Right lobe of liver (tissue), 6 donors: ENCODE measurements at places on chromosomes 3 and 15.

DNA sequence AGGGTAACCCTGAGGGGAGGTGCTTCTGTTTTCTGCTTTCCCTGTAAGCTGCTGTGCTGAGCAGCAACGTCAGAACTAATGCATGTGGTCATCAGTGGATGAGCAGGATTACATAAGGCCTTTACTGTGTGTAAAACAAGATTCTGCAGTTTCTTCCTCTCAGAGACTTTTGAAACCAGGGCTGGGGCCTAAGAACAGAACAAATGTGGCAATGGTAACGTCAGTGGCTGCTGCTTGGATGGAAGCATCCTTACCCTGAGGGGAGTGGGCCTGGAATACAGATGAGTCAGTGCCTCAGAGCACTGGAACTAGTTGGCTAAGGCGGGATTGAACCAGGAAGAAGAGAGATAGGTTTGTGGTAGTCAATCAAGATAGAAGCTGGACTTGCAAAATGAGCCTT lies 180.2 kb upstream of the KCNH8 start:
- DNase-seq = no peak

- no peak for DNase-seq
Measured at GRCh38 chr3:169505577-169506230, 157.8 kb downstream of the MECOM start.

DNA sequence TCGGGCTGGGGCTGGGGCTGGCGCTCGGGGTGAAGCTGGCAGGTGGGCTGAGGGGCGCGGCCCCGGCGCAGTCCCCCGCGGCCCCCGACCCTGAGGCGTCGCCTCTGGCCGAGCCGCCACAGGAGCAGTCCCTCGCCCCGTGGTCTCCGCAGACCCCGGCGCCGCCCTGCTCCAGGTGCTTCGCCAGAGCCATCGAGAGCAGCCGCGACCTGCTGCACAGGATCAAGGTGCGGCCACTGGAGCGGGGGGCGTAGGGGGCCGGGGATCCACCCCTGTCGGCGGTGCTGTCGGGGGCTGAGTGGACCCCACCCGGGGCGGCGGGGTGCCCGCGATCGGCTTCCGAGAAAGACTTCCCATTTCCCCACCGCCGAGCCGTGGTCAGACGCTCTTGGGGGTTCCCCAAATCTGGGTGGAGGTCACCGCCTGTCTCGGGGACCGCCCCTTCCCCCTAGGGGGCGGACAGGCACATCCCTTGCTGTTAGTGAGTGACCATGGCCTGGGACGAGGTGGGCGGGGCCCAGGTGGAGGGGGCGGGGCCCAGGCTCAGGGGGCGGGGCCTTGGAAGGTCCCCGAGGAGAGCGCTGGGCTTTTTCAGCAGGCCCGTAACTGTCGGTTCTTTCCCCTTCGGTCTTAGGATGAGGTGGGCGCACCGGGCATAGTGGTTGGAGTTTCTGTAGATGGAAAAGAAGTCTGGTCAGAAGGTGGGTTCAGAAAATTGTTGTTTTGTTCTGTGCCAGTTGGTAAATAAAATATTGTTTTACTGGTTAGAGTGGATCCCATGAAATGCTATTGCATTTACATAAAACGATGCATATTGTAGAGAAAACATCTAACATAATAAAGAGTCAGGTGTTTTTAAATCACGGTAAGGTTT lies 578 bp downstream of the LACTB start:
- peak; percentile 95 for DNase-seq

DNA sequence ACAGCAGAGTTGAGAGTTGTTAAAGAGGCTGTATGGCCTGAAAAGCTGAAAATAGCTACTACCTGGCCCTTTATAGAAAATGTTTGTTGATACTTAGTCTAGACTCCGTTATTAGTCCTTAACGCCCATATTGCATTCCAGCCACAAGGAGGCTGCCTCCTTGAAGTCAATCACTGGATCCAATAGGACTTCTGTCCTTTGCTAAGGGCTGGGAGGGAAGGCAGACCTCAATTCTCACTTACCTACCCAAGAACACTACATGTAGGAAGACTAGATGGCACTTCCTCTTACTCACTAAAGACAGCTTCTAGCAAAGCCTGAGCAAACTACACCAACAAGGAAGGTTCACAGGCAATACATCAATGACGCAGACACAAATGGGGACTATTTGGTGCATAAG lies 139.5 kb upstream of the HACD2 start:
- DNase-seq = no peak

GRCh38 chr3:125107363-125107762 lies 51.6 kb upstream of the HEG1 start:
- no peak for DNase-seq

DNA sequence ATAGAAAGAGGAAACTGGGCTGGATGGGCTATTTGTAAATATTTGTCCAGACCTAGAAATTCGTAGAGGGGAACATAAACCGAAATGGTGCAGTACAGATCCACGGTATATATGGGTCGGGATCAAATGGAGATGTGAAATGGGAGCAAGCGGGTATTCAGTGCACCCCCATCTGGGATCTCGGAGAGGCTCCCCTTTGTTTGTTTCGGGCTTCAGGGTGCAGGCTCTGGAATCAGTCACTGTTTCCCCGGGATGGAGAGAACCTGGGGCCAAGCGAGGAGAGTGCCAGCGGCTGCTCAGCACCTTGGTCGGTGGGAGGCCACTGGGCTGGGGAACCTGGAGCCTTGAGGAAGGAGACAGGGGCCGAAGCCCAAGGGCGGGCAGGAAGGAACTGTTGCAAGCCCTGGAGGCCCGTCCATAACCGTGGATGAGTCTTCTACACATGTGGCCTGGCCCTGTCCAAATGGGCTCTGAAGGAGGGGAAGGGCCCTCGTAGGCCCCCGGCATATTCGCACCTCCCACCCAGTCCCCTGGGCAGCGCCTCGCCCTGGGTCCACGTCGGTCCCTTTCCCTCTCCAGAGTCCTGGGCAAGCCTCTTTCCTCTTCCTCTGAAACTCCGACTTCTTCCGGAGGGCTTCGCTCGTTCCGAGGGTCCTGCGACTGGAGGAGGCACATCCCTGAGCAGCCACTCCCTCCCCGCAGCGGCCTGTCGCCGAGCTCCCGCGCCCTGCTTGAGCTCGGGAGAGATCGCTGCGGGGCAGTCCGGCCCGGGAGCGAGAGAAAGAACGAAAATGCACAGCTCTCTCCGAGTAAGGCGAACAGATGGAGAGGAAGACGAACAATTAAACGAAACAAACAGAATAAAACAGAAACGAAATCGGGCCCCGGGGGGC lies 3.0 kb downstream of the ISL2 start:
- DNase-seq = no peak

GRCh38 chr3:54138937-54139547 lies 16.7 kb downstream of the CACNA2D3 start:
- DNase-seq = no peak

DNA sequence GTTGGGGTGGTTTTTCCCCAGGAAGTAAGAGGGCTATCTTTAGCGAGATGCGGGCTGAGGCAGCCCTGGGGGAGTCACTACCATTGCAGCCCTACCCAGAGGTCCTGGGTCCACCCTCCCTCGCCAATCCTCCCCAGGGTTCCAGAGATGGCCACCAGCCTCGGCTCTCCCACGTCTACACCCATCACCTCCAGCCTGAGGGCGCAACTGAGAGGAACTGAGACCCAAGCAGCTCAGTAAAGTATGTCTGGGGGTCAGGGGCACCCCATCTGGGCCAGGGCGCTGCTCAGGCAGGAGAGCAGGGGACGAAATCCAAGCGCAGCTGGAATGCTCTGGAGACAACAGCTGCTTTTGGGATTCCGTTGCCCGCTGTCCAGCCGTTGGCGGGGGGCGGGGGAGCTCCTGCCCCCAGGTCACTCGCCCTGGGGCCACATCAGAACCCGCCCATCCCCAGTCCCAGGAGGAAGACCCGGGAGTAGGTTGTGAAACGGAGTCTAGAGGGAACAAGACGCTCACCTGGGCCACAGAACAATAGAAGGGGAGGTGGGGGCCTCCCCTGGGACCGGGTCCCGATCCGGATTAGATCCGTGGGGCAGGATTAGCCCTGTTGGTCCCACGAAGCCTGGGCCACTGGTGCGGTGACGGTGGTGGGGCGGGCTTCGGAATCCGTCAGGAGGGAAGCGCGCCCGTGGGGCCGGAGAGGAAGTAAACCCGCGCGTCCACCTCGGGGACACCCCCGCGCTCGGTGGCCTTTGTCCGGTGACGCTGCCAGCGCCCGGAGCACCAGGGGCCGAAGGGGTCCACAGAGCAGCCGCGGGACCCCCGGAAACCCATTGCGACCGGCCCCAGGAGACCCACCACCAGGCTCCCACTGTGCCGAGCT lies 1.4 kb upstream of the NDUFAF3 start:
- DNase-seq = peak; percentile 82

GRCh38 chr3:51588724-51589123 lies 50.2 kb downstream of the RAD54L2 start:
- DNase-seq = no peak

DNA sequence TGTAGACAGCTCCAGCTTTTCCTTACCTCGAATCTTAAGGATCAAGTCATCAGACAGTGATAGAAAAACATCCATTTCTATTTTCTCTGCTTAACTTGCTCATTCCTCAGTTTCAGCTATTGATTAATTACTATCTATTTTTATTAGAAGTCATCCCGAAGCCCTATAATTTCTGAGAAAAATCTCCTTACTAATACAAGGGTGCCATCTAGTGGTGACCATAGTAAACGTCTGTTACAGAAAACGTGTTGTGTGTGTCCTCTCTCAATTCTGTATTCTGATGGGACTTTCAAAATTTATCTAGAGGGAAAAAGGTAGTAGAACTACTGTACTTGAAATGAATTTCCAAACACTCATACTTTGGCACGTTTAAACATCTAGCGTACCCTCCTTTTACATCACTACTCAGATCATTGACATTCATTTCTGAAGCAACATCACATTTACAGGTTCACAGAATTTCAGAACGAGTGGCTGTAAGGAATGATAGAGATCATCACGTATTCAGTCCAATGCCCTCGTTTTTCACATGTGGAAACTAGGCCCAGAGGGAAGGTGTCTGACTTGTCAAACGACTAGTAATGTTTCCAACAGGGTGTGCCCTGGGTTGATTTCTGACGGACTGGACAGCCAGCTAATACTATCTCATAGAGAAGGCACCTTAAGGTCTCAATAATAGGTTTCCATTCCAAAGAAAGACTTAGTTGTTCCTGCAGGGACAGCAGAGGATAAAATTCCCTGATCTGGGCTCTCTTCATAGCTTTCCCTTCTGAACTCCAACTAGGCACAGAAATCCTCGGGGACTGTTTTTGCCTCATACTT lies 25.6 kb downstream of the HACD2 start:
- no peak for DNase-seq

DNA sequence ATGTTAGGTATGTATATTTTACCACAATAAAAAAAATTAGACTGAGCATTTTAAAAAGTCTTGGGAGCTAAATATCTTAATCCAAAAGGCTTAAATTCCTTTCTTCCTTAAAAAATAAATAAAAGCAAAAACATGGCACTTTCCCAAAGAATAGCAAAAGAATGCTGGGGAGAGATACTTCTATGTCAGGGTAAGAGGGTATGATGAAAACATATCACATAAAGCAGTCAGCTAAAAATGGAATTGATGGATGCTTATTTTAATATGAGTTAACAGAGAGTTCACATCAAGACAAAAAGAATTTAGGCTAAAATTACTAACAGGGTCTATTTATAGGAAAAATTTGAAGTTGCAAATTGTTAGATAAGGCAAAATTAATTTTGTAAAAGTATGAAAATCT lies 141.0 kb downstream of the MYLK start:
- no peak for DNase-seq

DNA sequence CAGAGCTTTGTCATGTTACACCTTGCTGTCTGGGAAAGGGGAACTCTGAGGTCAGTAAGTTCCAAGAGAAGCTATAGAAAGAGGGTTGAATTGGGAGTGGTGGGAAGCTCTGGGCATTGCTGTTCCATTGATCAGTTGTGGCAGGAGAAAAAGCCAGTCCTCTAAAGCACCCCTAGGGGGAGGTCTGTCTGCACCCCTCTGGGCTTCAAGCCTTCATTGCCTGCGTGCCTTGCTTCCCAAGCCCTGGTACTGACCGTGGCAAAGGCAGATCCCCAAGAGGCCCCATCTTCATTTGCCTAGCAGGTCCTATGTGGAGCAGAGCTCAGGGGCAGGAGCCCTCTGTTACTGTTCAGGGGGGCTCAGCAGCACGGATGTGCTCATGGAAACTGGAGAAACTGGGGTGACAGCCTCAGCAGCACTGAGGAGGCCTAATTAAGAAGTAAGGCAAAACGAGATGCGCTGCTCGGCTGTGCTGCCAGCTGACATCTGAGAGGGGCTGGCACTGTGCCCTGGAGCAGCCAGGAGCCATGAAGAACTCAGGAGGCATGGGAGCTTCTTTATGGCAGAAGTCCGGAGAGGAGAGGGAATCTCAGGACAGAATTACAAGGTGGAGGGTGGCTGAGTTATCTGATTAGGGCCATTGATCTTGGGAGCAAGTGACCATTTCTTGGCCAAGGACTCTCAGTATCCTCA lies 270.9 kb downstream of the RPLP1 start:
- no peak for DNase-seq

- no peak for DNase-seq
Measured at GRCh38 chr15:65926899-65927298, 57.6 kb downstream of the RAB11A start.

DNA sequence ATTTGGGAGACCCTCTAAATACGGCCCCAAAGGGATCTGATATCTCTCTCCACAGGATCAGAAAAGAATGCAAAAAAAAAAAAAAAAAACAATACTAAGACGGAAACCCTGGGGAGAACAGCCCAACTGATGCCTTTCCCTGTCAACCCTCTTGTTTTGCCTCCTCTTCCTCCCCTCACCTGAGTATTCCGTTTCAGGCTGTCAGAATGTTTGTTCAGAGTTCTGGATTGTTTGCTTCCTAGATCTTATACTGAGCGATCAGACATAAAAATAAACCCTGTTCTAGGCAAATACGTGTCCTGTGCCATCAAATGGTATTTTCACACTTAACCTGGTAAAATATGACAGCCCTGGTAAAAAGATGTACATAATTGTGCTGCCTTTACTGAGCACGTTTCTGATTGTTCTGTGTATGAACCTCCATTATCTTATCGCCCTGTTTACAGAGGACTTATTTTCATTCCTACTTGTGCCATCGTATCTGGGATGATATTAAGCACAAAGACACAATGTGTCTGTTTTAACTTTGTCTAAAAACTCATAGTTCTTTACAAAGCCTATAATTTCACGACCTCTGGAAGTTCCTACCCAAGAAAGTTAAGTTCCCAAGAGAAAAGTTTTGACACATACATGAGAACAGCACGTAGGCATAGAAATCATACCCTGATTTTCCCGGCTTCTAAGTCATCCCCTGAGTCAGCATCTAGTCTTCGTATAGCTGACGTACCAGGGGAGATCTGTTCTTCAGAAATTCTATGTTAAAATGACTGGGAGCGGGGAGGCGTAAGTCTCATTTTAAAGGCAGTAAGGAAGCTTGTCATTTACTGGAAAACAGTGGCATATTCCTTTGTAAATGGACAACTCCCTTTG lies 856 bp downstream of the ZBTB38 start:
- DNase-seq = no peak

DNA sequence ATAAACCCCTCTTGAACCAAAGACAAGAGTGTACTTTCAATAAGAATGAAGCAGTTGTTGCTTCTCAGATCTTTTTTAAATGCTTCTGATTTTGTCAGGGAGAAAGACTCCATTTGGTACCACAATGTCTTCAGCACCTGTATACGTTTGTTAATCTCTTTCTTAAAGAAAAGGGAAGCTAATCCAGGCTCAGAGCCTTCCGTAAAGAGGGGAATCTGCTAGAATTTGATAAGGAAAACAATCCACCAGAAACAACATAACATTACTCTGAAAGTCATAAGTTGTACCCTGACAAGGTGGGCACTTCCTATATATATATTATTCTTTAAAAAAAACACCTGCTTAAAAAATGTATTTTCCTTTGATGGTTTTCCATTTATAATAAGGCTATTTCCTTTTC lies 19.8 kb downstream of the SH3BP5 start:
- no peak for DNase-seq

- no peak for DNase-seq
Measured at GRCh38 chr15:72342385-72342784, 22.4 kb upstream of the CELF6 start.

GRCh38 chr3:158103081-158103886 lies 2.9 kb downstream of the SHOX2 start:
- peak; percentile 61 for DNase-seq
